HepG2 (cell line): ENCODE measurements at places on chromosomes 5 and 9.

GRCh38 chr5:21685522-21685921 is 1167.6 kb downstream of the CDH12 start:
- no peak overlapping the region for H3K4me3 ChIP-seq
- H3K4me1 ChIP-seq = no peaks in the 10 kb centered on the region
- DNase-seq = no peak

DNA sequence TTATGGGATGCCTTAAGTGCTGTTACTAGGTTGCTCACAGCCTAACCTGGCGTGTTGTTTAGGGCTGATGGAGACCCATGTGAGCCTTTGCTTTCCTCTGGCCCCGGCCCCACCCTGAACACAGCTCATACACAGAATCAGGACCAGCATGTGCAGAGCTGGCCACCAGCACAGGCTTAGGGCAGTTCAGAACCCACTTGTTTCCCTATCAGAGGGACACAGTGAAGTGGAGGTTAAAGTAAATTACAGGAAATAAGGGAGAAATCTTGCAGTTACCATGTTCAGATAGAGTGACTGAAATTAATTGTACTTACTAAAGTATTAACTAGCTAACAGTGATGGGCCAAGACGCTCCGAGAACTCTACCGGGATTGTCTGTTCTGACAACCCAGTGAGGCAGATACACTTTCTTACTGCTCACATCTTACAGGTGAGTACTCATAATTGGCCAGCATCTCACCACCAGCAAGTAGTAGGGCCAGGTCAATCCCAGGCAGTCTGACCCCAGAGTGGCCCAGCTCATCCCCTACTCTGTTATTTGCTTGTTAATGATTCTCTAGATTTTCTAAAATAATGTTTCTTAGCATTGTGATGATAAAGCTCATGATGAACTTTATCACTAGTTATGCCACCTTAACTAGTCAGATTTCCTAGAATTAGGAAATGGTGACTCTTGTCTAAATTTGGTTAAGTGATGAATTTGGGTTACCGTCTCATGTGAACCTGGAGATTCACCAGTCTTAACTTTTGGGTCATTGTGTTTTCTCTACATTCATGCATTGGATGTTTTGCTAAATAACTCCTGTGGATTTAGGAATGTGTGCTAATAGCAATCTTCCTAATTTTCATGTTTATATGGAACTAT is 15.4 kb downstream of the CCT5 start:
- no peak overlapping the region for H3K27ac ChIP-seq
- H3K36me3 ChIP-seq = peaks cover 48% of the 10 kb centered on the region
- H3K27me3 ChIP-seq = no peaks in the 10 kb centered on the region
- H3K4me1 ChIP-seq = peaks cover 12% of the 10 kb centered on the region
- no peak overlapping the region for H3K4me3 ChIP-seq

DNA sequence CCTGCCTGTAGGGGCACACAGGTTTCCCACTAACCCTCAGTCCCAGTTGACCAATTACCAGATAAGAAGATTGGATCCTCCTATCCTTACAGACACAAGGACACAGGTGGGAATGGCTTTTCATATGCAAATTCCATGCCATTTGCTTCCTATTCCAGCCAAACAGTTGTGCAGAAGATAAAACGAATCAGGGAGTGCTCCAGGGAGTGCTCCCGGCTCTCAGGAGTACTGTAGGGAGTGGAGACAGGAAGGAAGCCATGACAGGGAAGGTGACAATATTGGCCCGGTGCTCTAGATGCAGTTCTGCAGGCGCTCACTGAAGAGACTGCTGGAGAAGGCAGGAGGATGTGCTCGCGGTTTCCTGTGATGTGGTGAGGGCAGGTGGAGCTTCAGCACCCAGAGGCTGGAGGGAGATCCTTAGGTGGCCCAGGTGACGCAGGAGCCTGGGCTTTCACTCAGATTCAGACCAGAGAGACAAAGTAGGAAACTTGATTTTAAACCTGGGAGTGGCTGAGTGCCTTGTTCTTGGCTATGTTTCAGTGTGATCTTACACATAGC is 260.0 kb downstream of the AUH start:
- peak overlapping the region; percentile 92 for H3K27ac ChIP-seq
- no peak for DNase-seq
- H3K27me3 ChIP-seq = no peaks in the 10 kb centered on the region
- no peaks in the 10 kb centered on the region for H3K36me3 ChIP-seq
- H3K4me1 ChIP-seq = peaks cover 37% of the 10 kb centered on the region
- H3K4me3 ChIP-seq = no peak overlapping the region

DNA sequence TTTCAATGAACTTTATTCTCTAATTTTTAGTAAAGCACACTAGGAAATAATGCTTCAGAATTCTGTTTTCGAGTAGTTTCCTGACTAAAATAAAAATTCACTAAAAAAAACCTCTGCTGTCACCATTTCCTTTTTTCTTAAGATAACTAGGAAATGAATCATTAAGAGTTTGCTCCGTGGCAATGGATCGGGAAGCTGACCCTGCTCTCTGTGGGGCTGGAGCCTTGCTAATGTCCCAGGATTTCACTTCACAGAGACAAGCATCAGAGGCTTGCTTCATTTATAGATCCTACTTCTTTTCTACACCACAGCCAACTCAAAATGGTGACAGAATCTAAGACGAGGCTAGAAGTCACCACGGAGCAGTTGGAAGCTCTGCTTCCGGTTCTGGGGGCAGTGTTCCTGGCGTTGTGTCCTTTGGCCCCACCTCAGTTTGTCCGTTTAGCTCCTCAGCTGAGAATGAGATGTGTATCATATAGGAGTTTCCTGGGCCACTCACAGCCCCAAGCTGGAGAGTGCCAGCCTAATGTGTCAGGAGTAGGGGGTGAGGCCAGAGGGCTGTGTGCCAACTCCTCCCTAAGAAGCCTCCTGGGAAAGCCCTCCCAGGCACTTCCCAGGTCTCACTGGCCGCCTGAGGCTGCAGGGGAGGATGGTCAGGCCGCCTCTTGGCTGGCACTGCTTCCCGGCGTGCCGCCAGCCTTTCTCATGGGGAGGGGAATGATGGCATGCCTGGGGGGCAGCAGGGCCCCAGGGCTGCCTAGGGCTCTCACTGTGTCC is 19.6 kb downstream of the TENT4A start:
- no peak overlapping the region for H3K4me3 ChIP-seq
- H3K27ac ChIP-seq = peak overlapping the region; percentile 43
- peaks cover 45% of the 10 kb centered on the region for H3K4me1 ChIP-seq
- no peak for DNase-seq
- H3K36me3 ChIP-seq = peaks cover 43% of the 10 kb centered on the region

DNA sequence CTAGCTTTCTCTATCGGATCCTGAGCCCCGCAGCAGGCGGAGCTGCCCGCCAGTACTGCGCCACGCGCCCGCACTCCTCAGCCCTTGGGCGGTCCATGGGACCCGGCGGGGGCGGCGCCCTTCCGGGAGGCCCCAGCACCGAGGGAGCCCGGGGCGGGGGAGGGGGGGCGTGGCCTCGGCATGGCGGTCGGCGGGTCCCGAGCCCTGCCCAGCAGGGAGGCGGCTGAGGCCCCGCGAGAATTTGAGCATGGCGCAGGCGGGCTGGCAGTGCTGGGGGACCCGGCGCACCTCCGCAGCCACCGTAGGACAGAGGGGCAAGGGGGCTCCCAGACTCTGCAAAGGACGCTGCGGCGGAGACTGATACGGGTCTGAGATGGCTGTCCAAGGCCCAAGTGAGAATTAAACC is 6.8 kb downstream of the ZDHHC11B start:
- no peak for DNase-seq
- no peak overlapping the region for H3K4me3 ChIP-seq
- no peaks in the 10 kb centered on the region for H3K36me3 ChIP-seq
- H3K27ac ChIP-seq = no peak overlapping the region
- no peaks in the 10 kb centered on the region for H3K4me1 ChIP-seq

DNA sequence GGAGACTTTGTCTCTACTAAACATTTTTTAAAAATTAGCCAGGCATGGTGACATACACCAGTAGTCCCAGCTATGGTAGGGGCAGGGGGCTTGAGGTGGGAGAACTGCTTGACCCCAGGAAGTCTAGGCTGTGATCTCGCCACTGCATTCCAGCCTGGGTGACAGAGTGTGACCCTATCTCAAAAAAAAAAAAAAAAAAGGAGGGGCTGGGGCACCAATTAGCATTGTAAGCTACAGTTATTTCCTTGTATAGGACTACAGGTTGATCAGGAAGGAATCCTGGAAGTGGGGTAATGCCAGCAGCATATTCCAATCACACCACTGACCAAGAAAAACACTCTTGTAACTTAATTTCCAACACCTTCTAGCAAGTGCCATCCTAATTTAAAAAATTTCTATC is 32.1 kb downstream of the PWWP2A start:
- H3K36me3 ChIP-seq = peaks cover 3% of the 10 kb centered on the region; the same call in 2 of the 3 replicates
- DNase-seq = no peak
- H3K27ac ChIP-seq = no peak overlapping the region
- no peaks in the 10 kb centered on the region for H3K4me1 ChIP-seq

DNA sequence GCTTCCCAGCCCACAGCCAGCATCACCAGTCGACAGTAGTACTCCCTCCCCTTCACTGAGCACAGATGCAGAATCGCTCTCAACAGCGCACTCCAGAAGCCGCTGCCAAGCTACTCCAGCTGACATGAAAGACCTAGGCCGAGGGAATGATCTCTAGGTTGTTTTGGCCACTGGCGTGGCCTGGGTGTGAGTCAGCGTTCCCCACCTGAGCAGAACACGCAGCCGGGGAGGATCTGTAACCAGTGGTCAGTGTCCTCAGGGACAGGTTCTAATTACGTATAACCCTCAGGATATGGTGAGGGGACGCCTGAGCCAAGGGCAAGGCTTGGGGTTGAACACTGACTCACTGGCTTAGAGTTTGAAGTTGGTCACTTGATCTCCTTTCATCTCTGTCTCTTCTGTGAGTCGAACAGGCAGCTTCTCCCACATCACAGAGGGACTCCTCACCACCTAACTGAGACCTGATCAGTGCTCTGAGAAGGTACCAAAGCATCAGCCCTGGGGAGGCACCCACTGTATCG is 76.9 kb upstream of the IL17B start:
- H3K27ac ChIP-seq = peak overlapping the region; percentile 56
- H3K36me3 ChIP-seq = no peaks in the 10 kb centered on the region
- peak; percentile 73 for DNase-seq
- H3K27me3 ChIP-seq = no peaks in the 10 kb centered on the region
- peaks cover 63% of the 10 kb centered on the region for H3K4me1 ChIP-seq

GRCh38 chr9:103458826-103459225 is 463.7 kb downstream of the CYLC2 start:
- no peaks in the 10 kb centered on the region for H3K36me3 ChIP-seq
- H3K4me1 ChIP-seq = no peaks in the 10 kb centered on the region
- no peak overlapping the region for H3K27ac ChIP-seq
- DNase-seq = no peak
- no peaks in the 10 kb centered on the region for H3K27me3 ChIP-seq

DNA sequence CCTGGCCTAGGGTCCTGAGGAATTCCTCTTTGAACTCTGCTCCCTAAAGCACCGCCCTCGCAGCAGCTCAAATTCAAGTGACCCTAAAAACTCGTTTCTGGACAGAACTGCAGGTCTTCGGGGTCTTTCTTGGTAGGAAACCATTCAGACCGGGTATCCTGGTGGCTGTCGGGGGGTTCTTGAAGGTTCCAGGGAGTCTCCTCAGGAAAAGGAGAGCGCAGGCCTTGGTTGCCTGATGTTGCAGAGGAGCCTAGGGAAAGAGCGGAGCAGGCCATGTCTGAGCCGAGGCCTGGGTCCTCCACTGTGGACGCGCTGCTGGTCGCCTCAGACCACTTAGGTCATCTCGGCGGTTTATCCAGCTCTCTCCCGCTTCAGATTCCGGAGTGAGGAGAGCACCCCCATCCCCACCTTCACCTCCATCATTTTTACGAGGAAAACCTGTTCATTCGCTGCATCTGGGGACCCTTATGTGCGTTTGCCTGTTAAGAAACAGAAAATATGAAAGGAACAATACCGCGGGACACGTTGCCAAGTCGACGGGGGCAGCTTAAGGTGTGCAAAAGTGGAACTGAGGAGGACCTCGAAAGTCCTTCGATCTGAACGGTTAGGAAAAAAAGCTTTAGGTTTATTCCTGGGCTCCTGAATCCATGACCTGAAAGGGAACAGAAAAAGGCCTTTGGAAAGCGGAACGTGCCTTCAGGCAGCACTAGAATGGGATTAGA is 299.4 kb downstream of the PARP8 start:
- no peak for DNase-seq
- no peak overlapping the region for H3K27ac ChIP-seq
- H3K4me3 ChIP-seq = no peak overlapping the region

DNA sequence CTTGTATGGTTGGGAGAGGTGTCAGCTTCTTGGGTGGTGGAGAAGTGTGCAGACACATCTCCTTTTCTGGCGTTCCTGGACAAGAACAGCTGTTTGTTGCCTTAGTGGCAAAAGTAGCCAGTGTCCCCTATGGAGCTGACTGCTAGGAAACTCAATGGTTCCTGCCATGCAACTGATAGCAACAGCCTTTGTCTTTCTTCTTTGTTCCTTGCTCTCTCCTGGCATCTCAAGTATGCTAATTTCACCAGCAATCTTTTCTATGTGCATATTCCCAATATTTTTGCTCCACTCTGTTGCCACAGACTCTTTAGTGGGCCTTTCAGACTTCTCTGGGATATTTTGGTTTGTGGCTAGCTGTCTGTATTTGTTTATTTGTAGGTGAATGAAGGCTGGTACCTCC is 36.7 kb downstream of the FBXO4 start:
- H3K4me3 ChIP-seq = no peak overlapping the region
- H3K4me1 ChIP-seq = no peaks in the 10 kb centered on the region
- H3K27ac ChIP-seq = no peak overlapping the region
- no peaks in the 10 kb centered on the region for H3K27me3 ChIP-seq

DNA sequence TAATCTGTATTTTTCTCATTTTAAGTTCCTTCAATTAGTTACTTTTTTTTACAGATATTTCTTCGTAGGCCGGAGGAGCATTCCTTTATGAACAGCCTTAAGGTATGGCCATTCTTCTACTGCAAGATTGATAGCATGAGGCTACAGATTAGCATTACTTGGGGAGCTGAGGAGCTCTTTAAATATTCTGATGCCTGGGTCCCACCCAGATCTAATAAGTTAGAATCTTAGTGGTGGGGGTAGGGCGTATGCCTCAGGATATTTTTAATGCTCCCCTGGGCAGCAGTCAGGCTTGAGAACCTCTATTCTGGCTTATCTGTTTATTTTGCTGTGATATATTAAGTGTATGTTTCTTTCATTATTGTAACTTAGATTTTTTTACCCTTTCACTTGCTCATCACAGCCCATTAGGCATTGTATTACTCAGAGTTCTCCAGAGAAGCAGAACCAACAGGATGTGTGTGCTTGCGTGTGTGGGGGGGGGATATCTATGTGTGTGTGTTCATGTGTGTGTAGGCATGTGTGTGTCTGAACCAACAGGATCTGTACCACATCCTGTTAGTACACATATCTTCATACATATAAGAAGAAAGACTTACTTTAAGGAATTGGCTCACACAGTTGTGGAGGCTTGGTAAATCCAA is 91.8 kb upstream of the MTAP start:
- no peak overlapping the region for H3K27ac ChIP-seq
- H3K36me3 ChIP-seq = no peaks in the 10 kb centered on the region
- DNase-seq = no peak
- no peak overlapping the region for H3K4me3 ChIP-seq
- H3K4me1 ChIP-seq = no peaks in the 10 kb centered on the region
- H3K27me3 ChIP-seq = no peaks in the 10 kb centered on the region
